ENCODE measurements at places on chromosomes 4 and X.

DNA sequence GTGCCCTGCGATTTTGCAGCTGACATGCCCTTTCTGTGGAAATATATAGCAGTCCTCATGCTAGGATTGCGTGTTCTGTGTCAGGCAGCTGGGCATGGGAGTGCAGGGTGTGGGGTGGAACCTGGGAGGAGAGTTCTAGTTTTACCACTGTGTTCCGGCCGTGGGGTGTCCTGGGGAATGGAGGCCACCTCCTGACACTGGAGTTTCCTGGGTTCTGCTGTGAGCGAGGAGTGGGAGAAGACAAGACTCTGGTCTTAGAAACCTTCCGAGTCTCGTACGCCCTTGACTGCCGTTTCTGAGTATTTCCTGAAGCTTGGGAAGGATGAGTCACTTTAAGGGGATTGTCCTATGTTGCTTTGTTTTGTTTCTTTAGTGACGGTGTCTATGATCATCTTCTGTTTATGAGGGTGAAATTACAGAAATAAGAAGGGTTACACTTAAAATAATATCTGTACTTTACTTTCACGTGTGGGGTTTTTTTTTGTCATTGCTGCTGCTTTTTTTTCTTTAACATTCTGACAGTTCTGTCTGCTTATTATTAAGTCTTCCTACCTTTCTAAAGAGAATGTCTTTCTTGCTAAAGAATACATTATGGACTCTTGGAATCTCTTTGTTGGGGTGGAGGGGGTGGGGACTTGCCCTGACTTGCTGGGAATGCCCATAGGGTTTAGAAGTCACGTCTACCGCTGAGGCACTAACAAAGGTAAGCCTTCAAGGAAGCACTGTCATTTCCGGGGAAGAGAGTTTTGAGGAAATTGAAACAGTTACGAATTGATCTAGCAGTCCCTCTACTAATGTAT is 19.1 kb downstream of the CD99 start:
- DNase-seq = peak; percentile 45

DNA sequence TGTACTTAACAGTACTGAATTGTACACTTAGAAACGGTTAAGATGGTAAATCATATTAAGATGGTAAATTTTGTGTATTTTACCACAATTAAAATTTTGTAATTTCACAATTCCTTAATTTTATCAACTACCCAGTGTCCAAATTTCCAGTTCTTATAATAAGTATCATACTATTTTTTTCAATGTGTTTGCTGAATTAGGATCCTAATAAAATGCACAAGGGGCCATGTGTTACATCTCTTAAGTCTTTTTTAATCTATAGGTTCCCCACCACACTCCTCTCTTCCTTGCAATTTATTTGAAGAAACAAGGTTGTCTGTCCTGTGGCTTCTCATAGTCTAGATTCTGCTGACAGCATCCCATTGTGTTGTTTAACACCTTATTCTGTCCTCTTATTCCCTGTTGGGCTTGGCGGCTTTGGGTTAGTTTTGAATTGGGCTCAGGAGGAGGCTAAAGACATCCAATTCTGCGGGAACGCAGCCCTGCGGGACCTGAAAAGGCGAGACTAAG is 533 bp upstream of the SYAP1 start:
- DNase-seq = no peak

DNA sequence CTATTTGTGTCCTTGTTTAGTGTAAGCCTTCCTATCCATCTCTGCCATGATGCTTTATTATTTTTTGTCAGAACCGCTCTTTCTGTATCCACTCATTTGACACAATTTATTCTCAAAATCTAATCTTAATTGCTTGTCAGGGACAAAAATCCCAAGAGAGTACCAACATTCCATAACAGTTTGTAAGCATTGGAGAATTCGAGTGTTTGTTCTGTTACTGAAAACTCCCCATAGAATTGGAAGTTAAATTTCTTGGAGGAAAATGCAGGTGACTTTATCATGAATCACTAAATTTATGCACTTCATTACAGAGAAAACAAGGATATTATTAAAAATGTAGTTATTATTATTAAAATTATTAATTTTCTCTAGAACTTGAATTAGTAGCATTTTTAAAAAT is 1986.1 kb downstream of the ARAP2 start:
- no peak for DNase-seq

DNA sequence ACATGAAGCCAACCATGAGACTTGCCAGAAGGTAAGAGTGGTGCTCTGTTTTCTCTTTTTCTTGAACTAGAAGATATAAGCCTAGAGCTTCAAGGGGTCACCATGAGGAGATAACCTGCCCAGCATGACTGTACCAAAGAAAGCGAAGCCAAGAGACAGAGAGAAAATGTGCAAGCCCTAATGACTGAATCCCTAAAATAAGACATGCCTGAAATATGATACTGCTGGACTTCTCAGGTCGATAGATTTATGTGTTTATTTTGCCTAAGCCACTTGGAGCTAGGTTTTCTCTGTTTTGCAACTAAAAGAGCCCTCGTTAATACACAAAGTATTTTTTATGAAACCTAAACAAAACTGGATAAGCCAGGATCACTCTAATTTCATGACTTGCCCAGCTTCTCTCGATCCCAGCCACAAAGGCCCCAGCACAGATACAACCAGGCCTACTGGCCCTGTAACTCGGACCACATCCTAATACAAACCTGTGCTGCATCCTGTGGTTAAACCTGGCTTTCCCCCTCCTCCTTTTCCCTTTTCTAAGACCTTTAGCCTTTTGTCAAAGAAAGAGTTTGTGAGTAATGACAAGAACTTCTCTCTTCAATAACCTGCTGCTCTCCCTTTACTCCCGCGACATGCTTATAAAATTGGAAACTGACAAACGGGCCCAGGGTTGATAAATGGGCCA is 185.8 kb downstream of the APBB2 start:
- peak; percentile 64 for DNase-seq

DNA sequence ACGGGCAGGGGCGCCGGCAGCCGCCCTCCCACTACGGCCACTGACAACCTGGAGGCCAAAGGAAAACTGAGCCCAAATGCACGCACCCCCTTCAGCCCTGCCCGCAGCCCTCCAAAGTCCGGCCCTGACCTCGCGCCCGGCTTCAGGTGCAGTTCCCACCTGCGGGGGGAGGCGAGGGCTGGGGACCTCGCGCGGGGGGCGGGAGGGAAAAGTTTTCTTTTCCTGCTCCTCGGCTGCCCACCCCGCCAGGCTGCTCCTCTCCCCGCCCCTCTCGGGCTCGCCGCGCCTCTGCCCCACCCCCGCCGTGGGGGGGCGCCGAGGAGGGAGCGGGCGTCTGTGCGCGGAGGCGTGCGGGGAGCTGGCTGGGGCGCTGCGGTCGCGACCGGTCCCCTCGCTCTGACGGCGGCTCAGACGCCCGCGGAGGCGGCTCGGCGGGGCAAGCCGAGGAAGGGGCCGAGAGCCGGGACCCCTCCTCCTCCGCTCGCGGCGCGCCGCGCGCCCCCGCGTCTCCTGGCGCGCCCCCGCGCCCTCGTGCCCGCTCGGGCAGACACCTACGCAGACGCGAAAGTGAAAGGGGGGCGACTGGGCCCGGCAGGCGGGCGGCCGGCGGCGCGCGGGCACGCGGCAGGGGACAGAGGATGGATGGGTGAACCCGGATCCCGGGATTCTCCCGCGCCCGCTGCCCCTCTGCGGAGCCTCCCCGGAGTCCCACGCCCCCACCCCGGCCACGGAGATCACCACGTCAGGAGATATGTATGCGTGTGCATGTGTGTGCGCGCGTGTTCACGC is 3.1 kb upstream of the NR3C2 start:
- DNase-seq = peak; percentile 36

DNA sequence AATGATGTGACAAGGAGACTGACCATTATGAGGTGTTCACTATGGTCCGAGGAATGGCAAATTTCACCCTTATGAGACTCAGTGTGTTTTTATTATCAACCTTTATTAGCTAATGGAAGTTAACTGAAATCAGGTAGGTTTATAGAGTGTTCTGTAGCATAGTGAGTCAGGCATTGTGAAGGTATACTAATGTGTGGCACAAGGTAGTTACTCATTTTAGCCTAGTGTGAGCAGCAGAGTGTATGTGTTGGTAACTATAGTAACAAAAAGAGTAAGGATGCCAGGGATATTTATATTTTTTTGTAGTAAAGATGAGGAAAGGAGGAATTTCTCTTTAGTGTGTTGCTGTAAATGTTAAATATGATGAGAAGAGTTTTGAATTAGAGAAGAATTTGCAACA is 12.0 kb downstream of the PDLIM5 start:
- no peak for DNase-seq

DNA sequence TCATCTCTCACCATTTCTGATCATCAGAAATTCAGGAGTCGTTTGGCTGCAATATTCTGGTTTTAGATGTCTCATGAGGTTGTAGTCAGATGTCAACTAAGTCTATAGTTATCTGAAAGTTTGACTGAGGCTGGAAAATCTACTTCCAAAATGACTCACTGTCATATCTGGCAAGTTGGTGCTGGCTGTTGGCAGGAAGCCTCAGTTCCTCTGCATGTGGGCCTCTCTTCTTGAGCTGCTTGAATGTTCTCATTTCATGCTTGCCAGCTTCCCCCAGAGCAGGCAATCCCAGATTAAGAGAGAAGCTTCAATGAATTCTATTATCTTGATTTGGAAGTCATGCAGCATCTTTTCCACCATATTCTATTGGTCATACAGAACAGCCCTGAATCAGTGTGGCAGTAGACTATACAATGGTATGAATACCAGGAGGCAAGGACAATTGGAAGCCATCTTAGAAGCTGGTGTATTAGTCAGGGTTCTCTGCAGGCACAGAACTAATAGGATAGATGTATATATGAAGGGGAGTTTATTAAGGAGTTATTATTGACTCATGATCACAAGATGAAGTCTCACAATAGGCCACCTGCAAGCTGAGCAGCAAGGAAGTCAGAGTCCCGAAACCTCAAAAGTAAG is 46.8 kb upstream of the ELF2 start:
- peak; percentile 54 for DNase-seq

DNA sequence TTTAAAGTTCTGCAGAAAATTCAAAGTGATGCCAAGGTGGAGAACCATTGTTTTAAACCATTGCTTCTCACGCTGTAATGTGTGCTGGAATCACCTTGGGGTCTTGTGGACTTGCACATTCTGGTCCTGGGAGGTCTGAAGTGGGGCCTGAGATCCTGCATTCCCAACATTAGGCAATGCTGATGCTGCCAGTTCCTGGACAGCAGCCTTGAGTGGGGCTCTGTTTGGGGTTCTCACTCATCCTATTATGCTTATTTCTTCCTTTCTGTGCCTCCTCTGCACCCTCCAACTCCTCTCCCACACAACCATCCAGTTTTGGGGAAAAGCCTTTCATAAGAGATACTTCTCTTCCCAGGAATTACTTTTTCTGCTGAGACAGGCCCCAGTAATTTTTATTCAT is 44.2 kb upstream of the RASSF6 start:
- DNase-seq = no peak

- DNase-seq = no peak
Observed at GRCh38 chr4:24968278-24968677, 55.4 kb upstream of the CCDC149 start.

DNA sequence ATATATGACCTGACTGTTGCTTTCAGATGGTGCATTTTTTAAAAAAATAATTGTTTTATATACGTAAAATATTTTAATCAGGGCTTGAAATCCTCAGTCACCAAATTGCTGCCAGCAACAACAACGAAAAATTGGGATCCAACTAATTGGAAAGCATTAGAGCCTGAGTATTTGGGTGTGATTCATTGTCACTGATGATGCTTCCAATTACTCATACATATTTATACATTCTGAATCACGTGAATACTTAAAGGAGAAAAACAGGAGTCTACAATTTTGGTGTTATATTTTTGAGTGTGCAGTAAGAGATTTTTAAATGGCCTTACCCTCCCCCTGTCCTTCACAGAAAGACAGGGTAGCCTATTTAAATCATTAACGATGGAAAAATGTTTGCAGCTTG is 765.6 kb upstream of the TENM3 start:
- DNase-seq = no peak

DNA sequence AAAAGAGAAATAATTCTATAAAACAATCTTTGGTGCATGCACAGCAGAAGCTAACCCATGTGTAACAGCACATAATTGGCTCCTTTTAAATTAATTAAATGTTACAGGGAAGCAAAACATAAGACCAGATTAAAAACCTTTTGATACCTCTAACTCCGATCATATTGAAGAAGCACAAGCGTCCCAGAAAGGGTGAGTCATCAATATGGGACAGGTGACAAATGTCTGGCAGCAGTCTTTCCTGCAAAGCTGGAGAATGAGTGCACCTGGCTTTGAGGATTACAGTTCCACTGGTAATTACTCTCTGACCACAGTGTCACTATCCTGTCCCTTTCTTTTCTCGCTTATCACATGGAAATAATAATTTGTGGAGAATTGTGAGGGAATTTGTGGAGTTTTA is 94.6 kb downstream of the FAM9B start:
- no peak for DNase-seq

GRCh38 chr4:94575652-94576051 is 123.9 kb downstream of the PDLIM5 start:
- no peak for DNase-seq

GRCh38 chr4:14184265-14184664 is 556.7 kb upstream of the BOD1L1 start:
- DNase-seq = no peak

DNA sequence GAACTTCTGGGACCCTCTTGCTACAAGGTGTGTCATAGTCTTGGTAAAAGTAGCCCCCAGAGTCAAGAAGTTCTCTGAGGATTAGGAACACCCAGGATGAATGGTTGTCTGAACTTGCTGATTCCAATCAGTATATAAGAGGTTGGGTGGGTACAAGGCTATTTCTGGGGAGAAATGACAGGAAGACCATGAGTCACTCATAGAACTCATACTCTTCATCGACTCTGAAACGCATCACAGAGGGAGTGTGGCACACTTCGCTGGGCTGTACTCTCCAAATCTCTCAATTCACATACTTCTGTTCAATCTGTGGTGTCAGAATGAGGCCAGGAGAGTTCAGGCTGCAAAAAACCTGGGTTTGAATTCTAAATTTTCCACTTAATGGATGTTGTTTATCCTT is 193.2 kb upstream of the LEF1 start:
- no peak for DNase-seq

DNA sequence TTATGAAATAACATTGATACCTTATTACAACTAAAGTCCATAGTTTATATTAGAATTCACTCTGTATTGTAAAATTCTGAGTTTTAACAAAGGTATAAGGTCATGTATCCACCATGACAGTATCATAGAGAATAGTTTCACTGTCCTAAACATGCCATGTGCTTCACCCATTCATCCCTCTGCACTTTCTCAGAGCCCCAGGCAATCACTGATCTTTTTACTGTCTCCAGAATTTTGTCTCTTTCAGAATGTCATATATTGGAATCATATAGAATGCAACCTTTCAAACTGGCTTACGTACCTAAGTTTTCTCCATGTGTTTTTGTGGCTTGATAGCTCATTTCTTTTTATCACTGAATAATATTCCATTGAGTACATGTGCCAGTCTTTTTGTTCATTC is 33.9 kb downstream of the SNCA start:
- DNase-seq = no peak

DNA sequence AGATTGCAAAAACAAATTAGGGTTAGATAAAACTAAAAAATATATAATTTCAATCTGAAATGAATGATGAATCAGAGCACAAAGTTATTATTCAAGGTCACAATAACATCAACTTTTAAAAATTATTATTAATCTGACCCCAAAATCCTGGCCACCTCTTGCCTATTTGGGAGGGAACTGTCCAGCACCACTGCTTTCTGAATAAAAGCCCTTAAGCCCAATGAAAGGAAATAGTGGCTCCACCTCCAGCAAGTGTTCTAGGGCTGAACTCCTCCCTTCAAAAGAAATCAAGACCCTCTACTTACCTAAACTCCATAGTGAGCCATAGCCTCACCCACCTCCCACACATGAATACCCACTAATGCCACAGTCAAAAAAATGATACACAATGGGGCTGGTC is 208.2 kb downstream of the PARM1 start:
- no peak for DNase-seq

Data from NCI-H226 (cell line).